ENCODE measurements at places on chromosomes 2 and 18.
A peak's percentile ranks its signal among the peaks of the same experiment; 100 is the strongest.

- peak; percentile 67 for DNase-seq
Measured at GRCh38 chr2:212694398-212694797, 155.8 kb upstream of the ERBB4 start.

DNA sequence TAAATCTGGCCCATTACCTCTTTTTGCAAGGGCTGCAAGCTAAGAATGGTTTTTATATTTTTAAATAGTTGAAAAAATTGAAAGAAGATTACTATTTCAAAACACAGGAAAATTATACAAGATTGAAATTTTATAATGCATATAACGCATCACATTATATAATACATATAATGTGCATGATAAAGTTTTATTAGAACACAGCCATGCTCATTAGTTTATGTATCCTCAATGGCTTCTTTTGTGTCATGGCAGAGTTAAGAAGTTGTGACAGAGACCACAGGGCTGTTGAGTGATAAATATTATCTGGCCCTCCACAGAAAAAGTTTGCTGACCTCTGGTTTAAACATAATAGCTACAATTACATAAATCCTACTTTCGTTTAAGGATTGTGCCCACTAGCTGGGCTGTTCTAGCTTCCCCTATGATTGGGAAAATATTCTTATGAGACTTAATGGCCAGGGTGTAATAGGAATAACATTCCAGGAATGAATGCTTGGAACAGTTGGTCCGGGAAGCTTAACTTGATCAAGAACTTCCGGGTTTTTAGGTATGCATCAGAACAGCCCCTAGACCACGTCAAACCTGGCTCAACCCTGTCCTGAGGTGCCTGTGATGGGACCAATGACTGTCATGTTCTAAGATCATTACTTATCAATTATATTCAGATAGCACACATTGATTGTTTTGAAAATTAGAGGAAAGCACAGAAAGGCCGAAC is 98.7 kb upstream of the LPIN2 start:
- DNase-seq = no peak

GRCh38 chr2:21644266-21644665 is 520.5 kb downstream of the TDRD15 start:
- DNase-seq = no peak

DNA sequence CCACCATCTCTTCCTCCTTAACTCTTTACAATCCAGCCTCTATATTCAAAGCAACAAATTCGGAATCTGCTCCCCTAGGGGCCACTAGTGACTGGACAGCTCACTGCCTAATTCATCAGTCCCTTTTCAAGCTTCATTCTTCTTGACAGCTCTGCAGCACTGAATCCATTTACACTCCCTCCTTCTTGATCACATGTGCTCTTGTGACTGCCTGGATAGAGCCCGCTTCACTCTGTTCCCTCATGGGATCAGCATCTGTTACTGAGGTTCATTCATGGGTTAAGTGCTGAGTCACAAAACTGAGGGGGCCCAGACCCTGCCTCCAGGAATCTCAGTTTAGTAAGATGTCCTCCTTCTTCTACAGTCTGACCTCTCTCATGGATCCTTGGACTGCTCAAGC is 81.5 kb downstream of the CYRIA start:
- no peak for DNase-seq

- DNase-seq = no peak
Measured at GRCh38 chr18:7023063-7023580, 94.5 kb downstream of the LAMA1 start.

- DNase-seq = no peak
Measured at GRCh38 chr2:188369365-188369764, 77.7 kb downstream of the GULP1 start.

DNA sequence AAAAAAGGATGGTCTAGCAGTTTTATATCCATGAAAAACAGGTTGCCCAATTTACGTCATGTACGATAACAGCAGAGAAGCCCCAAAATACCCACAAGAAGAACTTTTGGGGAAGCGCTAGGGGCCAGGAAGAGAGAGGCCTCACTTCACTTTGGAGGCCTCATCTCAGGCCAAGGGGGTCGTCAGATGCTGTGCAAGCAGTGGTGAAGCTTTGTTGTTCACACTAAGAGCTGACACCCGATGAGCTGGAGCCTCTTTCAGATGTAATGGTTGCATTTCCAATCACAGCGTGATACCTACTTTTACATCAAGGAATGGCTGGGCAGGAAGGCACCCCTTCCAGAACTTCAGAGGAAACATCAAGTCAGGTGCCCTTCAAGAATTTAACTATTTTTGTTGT is 242.3 kb upstream of the PXDN start:
- DNase-seq = no peak

DNA sequence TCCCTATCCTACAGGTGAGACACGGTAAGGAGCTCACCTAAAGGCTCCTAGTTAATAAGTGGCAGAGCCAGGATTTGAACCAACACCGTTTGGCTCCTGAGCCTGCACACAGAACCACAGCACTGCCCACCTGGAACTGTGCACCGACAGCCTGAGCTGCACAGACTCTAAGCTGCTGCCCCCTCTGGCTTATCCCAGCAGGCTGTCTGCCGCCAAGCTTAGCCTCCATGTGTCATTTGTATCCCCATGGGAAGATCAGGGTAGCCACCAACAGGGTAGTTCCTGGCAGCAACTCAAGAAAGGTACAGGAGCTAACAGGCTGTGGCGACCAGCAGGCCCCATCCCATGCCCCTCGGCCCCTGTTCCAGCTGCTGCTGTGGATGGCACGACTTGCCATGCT is 135.7 kb downstream of the LRRC30 start:
- DNase-seq = no peak

GRCh38 chr2:202040079-202040844 is 6.6 kb downstream of the FZD7 start:
- DNase-seq = peak; percentile 58

- DNase-seq = no peak
Measured at GRCh38 chr2:121478996-121479745, 51.5 kb upstream of the RNU4ATAC start.

- no peak for DNase-seq
Measured at GRCh38 chr18:78814766-78815165, 164.9 kb upstream of the SALL3 start.

DNA sequence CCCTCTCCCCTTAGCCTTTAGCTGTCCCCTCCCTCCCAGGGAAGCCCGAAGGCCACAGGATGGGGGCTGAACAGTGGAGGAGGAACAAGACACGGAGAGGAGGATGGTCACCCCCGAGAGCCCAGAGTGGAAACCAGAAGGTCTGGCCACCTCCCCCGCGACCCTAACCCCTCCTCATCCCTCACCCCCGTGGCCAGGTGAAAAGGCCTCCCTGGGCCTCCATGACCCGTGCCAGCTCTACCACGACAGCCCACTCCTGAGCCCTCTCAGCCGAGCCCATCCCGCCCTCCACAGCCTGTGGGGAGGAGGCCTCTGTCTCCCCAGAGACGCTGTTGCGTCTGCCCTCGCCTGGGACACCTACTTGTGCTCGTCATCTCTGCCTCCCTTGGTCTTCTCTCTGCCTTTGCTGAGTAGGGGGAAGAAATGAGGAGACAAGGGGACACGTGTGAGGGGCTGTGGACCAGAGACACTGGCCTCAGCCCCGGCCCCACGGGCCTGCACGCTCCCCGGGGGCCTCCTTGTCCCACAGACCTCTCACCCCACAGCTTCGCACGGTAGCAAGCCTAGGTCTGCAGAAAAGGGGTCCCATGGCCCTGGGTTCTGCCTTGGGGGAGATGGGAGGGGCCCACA is 32.5 kb upstream of the OTOF start:
- DNase-seq = no peak

GRCh38 chr2:48946449-48947048 is 191.0 kb upstream of the LHCGR start:
- DNase-seq = peak; percentile 94

DNA sequence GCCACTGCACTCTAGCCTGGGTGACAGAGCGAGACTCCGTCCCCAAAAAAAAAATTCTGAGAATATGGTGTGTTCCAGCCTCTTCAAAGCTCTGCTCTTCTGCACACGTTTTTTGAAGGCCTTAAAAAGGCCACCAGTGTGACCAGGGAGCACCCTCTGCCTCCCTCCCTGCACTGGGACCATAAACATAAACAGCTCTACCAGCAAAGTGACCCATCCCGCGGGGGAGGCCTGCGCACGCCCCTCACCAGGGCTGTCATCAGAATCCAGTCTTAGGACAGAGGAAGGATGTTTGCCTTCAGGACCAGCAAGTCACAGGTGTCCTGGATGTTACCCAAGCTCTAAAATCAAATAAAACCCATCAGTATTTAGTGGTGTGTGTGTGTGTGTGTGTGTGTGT is 23.2 kb upstream of the B3GNT7 start:
- DNase-seq = no peak

DNA sequence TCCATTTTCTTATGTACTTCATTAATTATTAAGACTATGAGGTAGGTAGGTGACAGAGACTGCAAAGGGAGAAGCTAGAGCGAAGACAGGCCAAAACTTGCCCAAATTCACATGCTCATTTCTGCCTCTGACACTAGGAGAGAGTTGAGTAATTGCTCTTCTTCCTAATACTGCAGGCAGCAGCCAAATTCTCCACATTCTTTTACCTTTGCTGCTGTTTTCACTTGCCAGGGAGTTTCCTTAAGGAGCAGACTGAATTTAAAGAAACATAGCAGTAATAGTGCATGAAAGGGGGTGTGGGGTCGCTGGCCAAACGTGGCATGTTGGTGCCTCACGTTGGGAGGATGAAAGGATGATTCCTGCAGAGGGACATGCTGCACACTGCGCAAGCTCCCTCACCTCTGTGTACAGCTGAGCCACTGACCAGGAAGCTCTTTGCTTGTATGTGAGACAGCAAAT is 12.3 kb downstream of the CRIM1 start:
- no peak for DNase-seq

- DNase-seq = no peak
Measured at GRCh38 chr2:6008186-6008585, 316.0 kb downstream of the SOX11 start.

GRCh38 chr18:26568926-26569665 is 20.7 kb upstream of the KCTD1 start:
- no peak for DNase-seq

GRCh38 chr2:181850936-181851560 is 40.5 kb upstream of the ITPRID2 start:
- DNase-seq = no peak

- peak; percentile 9 for DNase-seq
Measured at GRCh38 chr18:58669731-58670378, 1.4 kb upstream of the MALT1 start.

DNA sequence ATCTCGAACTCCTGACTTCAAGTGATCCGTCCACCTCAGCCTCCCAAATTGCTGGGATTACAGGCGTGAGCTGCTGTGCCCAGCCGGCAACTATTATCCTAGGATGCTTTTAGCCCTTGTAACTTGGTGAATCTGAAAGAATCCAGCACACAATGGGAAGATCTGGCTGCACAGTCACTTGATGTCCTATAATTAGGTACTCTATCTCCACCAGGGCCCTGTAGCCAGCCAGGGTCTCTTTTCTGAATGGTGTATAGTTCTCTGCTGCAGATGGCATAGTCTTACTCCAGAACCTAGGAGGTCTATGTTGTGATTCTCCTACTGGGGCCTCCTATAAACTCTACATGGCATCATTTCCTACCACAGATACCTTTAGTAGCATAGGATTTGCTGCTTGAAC is 13.9 kb upstream of the MCM6 start:
- DNase-seq = no peak

DNA sequence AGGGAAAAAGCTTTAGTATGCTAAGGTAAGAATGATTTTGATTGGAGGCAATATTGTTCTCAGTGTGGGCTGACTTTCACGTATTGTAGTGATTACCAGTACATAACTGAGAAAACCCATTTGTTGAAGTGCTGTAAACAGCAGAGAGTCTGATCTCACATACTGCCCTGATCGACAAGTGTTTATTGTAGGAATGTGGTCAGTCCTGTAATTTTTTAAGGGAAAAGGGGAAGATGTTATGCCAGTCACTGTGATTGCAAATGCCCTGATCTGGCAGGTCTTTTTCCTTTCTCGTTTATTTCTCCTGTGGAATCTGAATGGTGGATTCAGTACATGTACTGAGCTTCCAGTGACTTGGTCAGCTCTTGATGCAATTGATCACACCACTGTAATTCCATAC is 11.5 kb downstream of the SPATS2L start:
- no peak for DNase-seq

GRCh38 chr2:228072669-228073068 is 108.8 kb downstream of the SPHKAP start:
- no peak for DNase-seq

DNA sequence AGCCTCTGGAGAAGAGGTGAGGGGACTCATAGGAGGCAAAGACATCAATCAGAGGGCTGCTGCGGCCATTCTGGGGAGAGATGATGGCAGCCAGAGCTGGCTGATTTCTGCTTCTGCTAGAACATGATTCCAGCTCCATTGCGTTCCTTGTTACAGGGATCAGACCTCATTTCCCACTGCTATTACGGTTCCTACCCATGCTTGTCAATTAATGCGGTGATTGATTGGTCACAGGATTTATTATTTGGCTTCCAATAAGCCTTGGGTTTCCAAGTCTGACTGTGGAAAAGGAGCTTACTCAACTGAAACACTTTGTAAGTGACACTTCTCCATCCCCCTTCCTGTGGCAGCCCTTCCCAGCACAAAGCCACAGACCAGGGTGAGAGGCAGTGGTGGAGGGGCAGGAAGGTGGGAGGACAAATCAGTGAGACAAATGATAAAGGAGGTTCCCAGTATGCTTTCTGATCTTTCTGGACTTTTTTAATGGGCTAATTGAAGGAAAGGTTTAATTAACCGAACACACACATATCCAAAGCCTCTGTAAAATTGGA is 26.8 kb upstream of the CTLA4 start:
- no peak for DNase-seq

GRCh38 chr18:58803978-58804377 is 60.7 kb upstream of the ZNF532 start:
- no peak for DNase-seq

DNA sequence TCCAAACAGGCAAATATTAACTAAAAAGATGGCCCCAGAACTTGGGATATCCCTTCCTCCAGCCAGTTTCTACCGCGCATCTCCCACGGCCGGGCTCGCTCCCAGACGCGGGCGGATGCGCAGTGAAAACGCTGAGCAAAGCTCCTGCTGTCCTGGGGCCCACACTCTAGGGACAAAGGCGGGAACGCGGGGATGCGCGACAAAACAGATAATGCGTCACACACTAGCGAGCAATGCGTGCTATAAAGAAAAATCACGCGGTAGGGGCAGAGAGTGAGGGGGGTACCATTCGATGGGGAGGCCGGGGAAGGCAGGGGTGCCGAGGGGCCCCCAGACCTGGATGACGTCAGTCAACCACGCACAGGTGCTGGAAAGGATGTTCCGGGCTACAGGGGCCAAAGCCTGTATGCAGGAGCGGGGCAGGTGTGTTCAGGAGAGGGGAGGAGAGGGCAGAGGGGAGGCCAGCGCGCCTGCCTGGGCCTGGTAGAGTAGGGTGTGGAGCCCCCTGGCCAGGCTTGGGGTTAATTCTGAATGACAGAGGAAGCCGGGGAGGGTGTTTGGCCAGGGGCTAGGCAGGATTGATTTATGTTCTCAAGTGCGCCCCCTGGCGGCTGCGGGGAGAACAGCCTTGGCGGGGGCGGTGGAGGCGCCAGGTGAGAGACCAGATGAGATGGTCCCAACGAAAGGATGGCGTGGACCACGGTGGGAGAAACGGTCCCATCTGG is 14.9 kb upstream of the ITM2C start:
- DNase-seq = no peak

- DNase-seq = no peak
Measured at GRCh38 chr2:37526323-37526722, 145.1 kb downstream of the CDC42EP3 start.

GRCh38 chr2:43006834-43007543 is 214.6 kb upstream of the HAAO start:
- no peak for DNase-seq

- no peak for DNase-seq
Measured at GRCh38 chr2:212995920-212996319, 155.5 kb downstream of the IKZF2 start.

- DNase-seq = no peak
Measured at GRCh38 chr18:33841221-33841967, 263.4 kb downstream of the ASXL3 start.

All from NCI-H2227 treated with DMSO at 0.1 percent for 48 hours (cell line).